NB4 (cell line): ENCODE measurements at places on chromosomes 3 and 15.

GRCh38 chr3:32510075-32510724, 7.5 kb upstream of the CMTM6 start:
- DNase-seq: peak; percentile 76

DNA sequence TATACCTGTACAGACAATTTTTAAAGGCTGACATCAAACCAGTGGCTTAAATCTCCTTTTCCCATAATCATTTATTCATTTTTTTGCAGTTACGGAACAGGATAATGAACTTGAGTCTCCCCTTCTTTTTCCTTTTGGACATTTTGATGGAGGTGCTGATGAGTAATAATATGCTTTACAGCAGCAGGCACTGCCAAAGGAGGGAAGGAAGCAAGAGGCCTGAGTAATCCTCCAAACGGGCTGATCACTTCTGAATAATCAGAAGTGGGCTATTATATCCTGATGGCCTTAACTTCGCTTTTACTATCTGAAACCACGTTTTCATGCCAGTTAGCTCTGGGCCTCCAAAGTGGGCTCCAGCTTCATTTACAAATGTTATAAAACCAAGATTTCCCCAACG, 527.2 kb downstream of the FOXP1 start:
- no peak for DNase-seq

DNA sequence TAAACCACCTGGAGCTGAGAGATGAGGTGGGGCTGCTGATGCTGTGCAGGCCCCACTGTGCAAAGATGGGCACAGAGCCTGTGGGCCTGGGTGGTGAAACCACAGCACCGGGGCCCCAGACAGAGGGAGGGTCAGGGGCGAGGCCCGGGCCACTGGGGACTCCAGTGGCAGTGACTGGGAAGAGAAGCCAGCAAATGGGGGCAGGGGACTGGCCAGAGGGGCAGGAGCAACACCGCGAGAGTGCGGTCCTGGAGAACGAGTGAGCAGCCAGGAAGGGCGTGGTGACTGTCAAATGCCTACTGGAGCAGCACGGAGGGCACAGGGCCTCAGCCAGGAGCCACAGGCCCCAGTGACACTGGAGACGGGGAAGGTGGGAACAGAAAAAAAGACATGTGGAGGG, 39.8 kb downstream of the HCN4 start:
- no peak for DNase-seq

DNA sequence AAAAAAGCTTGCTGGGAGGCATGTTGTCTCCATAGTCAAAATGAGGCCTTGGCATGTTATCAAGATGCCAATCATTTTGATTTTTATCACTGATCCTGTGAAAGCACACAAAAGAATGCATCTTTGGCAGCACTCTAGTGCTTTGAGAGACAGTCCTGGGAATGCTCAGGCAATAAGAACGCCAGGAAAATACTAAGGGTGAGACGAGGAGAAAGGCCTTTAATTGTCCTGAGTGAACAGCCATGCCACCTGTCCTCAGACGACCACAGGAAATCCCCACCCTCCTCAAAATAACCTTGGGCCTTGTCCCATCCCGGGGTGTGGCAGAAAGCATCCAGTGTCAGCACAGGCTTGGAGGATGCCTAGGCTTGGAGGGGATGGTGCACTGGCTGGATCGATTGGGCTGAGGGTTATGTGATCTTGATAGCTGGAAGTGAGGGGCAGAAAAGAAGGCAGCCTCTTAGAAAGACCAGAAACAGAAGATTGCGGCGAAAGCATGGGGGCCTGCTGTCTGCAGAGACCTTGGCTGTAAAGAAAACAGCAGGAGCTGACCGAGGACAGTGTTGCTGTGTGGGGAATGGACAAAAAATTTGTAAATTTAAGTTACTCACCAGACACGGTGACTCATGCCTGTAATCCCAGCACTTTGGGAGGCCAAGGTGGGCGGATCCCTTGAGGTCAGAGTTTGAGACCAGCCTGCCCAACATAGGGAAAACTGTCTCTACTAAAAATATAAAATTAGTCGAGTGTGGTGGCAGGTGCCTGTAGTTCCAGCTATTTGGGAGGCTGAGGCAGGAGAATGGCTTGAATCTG, 7.3 kb downstream of the TMEM158 start:
- DNase-seq: peak; percentile 59
